ENCODE measurements at places on chromosomes 7 and 10. TPM values are rescaled to one million over a fixed set of nuclear protein-coding genes. Genes with fewer than 3 reads are reported as not detected.

Gene PNLIPRP2
- polyA plus RNA-seq: not detected

GRCh38 chr10:8325024-8325980 is 270.8 kb downstream of the GATA3 start:
- H3K4me1 ChIP-seq: no peaks in the 10 kb centered on the region
- DNase-seq: no peak
- H3K36me3 ChIP-seq: no peaks in the 10 kb centered on the region

DNA sequence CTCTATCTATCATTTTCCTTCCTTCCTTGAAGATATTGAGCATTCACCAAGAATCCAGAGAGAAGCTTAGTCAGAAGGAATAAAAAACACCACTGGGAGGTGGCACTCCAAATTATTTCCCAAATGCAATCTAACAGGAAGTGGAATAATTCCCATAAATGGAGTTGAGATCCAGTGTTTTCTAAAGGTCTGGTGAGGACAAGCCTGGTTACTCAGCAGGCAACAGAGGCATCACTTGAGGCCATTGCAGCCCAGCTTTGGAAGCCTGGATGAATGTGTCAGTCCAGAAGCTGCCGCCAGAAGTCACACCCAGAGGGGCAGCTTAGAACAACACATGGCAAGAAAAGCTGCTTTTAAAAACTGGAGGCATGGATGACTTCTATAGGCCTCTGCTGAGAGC is 288.9 kb upstream of the KLF6 start:
- no peak overlapping the region for H3K4me3 ChIP-seq
- H3K27ac ChIP-seq: no peak overlapping the region
- no peak for DNase-seq
- H3K4me1 ChIP-seq: peaks cover 32% of the 10 kb centered on the region

Gene PLEKHS1
- polyA plus RNA-seq: not detected

DNA sequence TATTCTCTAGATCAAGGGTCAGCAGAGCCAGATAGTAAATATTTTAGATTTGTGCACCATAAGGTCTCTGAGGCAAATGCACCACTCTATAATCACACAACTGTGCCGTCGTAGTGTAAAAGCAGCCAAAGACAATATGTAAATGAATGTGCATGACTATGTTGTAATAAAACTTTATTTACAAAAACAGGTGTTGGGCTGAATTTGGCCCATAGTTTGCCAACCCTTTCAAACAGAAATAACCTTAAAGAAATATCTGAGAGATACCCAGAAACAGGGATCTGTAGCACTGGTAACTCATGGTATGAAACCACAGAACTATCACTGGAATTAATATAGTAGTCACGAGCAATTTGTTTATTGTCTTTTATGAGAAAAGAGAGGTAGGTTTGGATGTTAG is 86.0 kb downstream of the ARID5B start:
- H3K36me3 ChIP-seq: no peaks in the 10 kb centered on the region
- H3K4me3 ChIP-seq: no peak overlapping the region
- peaks cover 24% of the 10 kb centered on the region for H3K4me1 ChIP-seq

Gene COPG2
- 6.7 TPM for polyA plus RNA-seq

Gene DNAH11
- polyA plus RNA-seq: 0.25 TPM

DNA sequence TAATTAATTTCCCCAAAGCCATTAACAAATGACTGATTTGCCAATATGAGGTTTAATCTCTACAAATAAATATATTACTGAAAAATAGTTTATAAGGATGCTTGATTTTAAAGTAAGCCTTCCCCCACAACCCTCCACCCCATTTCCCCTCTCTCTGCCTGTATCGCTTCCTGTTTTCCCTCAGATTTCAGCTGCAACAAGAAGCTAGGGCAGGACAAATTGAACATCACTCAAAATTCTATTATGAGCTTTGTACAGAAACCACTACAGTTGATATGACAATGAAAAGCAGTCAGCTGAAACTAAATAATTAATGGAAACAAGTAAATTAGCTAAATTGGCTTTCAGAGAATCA is 109.0 kb upstream of the SP4 start:
- no peak overlapping the region for H3K27ac ChIP-seq
- no peaks in the 10 kb centered on the region for H3K27me3 ChIP-seq
- H3K4me1 ChIP-seq: no peaks in the 10 kb centered on the region

Gene ADIRF
- 0.64 TPM for polyA plus RNA-seq

DNA sequence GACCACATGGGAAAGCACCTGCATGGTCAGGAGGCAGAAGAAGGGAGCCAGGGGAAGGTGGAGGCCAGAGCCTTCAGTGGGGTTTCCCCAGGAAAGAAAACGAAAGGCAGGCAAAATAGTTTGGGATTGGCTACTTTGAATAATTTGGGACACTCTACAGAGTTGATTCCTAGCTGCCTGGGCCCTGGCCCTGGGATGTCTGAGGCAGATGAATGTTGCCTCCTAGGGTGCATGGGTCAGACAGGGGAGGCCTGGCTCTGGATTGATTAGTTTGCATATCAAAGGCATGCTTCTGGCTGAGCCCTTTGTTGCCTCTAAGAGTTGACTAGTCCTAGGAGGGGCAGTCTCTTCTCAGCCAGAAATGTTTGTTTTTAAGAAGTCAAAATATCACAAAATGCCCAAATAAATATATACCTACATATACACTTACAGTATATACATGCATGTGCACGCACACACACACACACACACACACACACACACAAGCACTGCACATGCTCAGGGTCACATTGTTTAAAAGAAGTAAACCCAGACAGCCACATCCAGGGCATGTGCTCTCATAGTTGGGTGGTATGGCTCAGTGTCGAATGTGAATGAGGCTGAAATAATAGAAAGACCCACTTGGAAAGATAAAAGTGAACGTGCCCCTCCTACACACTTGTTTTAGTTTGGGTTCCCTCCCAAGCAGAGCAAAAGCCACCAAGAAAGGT is 184.2 kb downstream of the GPAM start:
- H3K27me3 ChIP-seq: no peaks in the 10 kb centered on the region
- H3K27ac ChIP-seq: no peak overlapping the region
- no peak overlapping the region for H3K4me3 ChIP-seq
- no peaks in the 10 kb centered on the region for H3K4me1 ChIP-seq
- H3K36me3 ChIP-seq: no peaks in the 10 kb centered on the region

DNA sequence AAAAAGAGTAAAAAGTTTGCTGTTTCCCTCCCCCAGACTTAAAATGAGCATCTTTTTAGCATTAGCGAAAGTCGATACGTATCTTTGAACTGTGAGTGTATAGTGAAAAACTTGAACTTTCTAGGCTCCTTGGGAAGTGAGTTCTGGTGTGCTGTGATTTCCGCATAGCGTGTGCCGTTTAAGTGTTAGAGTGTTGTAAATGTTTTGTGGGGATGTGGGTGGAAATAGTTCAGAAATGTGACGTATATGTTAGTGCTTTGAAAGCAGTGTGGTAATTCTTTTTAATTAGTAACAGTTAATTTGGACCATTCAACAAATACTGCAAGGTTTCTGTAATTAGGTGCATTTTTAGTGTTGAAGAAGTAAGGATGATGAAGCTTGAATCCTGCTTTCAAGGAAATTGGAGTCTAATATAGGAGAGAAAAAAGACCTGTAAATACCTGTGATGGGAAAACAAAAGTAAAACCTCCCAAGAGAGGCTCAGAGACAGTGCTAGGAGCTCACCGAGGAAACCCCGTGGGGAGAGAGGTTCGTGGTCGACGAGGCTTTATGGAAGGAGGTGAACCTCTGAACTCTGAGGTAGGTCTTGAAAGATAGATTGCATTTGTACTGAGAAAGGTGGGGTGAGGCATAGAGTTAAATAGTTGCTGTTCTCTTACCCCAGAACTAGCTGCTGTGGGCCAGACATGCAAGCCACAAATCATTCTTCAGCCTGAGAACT is 40.8 kb downstream of the RBM33 start:
- H3K36me3 ChIP-seq: peaks cover 5% of the 10 kb centered on the region
- H3K4me1 ChIP-seq: no peaks in the 10 kb centered on the region
- DNase-seq: no peak

Gene LZTS2
- polyA plus RNA-seq: 10.8 TPM

DNA sequence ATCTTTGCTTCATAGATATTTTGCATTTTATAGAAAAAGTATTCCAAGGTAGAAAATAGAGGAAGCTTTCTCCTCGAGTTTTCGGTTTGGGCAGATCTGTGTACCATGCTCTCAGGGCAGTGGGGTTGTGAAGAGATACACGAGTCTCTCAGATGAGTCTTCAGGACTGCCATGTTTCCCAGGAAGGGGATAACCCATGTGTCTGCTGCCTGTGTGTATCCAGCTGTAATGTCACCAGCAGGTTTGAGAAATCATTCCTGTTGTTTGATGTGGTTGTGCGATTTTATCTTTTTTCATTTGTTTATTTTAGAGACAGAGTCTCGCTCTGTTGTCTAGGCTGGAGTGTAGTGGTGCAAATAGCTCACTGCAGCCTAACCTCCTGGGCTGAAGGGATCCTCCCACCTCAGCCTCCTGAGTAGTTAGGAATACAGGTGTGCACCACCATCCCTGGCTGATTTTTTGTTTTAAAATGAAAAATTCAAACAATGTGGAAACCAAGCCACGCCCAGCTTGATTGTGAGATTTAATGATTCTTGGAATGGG is 48.9 kb downstream of the SNX10 start:
- no peak overlapping the region for H3K27ac ChIP-seq
- no peaks in the 10 kb centered on the region for H3K27me3 ChIP-seq
- no peaks in the 10 kb centered on the region for H3K36me3 ChIP-seq
- no peak for DNase-seq
- H3K4me1 ChIP-seq: no peaks in the 10 kb centered on the region
- no peak overlapping the region for H3K4me3 ChIP-seq

GRCh38 chr7:31335161-31335856 is 5.2 kb downstream of the NEUROD6 start:
- H3K27me3 ChIP-seq: no peaks in the 10 kb centered on the region
- H3K4me3 ChIP-seq: no peak overlapping the region
- H3K36me3 ChIP-seq: no peaks in the 10 kb centered on the region
- no peaks in the 10 kb centered on the region for H3K4me1 ChIP-seq
- no peak for DNase-seq

- DNase-seq: no peak
- no peaks in the 10 kb centered on the region for H3K36me3 ChIP-seq
- H3K4me3 ChIP-seq: no peak overlapping the region
- no peak overlapping the region for H3K27ac ChIP-seq
Measured at GRCh38 chr10:86583983-86584382, 62.4 kb upstream of the WAPL start.

Data from naive thymus-derived CD4-positive, alpha-beta T cell (primary cell).